ENCODE measurements at places on chromosomes 6 and 20.

DNA sequence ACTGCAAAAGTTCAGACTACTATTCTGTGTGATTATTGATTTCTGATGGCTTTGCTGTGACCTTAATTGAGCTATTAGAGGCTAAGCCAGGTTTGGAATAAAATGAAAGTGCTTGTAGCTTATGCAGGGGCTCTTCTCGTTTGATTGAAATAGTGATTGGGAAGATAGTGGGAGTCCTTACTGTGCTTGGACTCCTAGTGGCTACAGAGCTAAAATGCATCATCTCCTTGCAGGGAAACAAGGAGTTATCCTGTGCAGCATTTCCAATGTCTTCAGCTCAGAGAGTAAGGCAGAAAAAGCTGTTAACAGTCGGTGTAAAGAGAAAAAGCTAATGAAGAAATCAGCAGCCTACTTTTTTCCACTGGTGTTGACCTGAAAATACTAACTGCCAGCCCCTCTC is 173.5 kb downstream of the SLC35F1 start:
- H3K27me3 ChIP-seq: no peaks in the 10 kb centered on the region
- H3K4me3 ChIP-seq: no peak overlapping the region
- no peak for DNase-seq
- H3K4me1 ChIP-seq: no peaks in the 10 kb centered on the region

DNA sequence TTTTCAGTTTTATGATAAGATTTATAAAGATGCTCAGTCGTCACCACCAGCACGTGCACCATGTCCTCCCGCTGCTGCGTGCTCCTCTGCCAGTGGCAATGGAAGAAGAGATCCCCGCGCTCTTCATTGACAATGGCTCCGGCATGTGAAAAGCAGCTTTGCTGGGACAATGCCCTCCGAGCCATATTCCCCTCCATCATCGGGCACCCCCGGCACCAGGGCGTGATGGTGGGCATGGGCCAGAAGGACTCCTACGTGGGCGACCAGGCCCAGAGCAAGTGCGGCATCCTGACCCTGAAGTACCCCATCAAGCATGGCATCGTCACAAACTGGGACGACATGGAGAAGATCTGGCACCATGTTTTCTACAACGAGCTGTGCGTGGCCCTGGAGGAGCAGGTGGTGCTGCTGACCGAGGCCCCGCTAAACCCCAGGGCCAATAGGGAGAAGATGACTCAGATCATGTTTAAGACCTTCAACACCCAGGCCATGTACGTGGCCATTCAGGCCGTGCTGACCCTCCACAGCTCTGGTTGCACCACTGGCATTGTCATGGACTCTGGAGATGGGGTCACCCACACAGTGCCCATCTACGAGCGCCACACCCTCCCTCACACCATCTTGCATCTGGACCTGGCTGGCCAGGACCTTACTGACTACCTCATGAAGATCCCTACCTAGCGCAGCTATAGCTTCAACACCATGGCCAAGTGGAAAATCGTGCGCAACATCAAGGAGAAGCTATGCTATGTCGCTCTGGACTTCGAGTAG is 34.3 kb upstream of the ENPP5 start:
- H3K27me3 ChIP-seq: peaks cover 7% of the 10 kb centered on the region
- H3K27ac ChIP-seq: no peak overlapping the region
- H3K36me3 ChIP-seq: no peaks in the 10 kb centered on the region
- DNase-seq: no peak
- H3K4me3 ChIP-seq: no peak overlapping the region
- H3K4me1 ChIP-seq: no peaks in the 10 kb centered on the region

DNA sequence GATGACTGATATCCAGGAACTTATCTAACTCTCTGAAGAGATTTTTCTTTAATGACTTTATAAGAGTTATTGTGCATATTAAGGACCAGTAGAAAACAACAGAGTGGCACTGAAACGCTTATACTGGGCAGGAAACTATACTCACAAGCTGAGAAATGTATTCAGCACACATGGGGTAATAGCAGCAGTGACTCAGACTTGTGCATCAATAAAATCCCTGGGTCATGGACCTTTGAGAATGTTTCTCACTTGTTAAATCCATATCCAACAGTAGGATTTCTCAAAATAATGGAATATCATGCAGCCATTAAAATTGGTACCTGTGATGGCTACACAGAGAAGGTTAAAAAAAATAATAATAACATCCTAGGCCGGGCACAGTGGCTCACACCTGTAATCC is 219.5 kb downstream of the BTBD9 start:
- DNase-seq: no peak
- peaks cover 6% of the 10 kb centered on the region for H3K4me1 ChIP-seq
- no peaks in the 10 kb centered on the region for H3K36me3 ChIP-seq
- no peak overlapping the region for H3K4me3 ChIP-seq
- H3K27me3 ChIP-seq: no peaks in the 10 kb centered on the region

- peaks cover 4% of the 10 kb centered on the region for H3K4me1 ChIP-seq
- H3K36me3 ChIP-seq: no peaks in the 10 kb centered on the region
- H3K4me3 ChIP-seq: no peak overlapping the region
- H3K27me3 ChIP-seq: no peaks in the 10 kb centered on the region
- no peak overlapping the region for H3K27ac ChIP-seq
- no peak for DNase-seq
These were observed 6.7 kb downstream of the APMAP start for GRCh38 chr20:24985802-24986201.

- H3K36me3 ChIP-seq: no peaks in the 10 kb centered on the region
- no peaks in the 10 kb centered on the region for H3K27me3 ChIP-seq
- DNase-seq: no peak
- H3K4me3 ChIP-seq: no peak overlapping the region
- H3K27ac ChIP-seq: no peak overlapping the region
These were observed 97.6 kb downstream of the SCAF8 start for GRCh38 chr6:154830771-154831170.

DNA sequence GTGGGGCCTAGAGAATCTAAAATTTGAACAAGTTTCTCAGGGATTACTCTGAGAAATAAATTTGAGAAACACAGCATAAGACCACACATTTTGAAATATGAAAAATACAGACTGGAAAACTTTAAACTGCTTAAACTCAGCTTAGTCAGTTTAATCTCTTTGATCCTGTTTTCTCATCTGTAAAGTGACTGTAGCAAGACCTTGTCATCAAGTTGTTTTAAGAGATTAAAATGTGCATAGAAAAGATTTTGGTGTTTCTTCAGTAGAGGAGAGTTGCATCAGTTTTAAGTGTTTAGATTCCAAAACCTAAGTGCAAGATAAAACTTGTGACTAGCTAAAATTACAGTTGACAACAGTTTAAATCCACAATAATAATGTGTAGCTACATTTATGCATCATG is 8.1 kb upstream of the BCKDHB start:
- no peak overlapping the region for H3K4me3 ChIP-seq
- no peaks in the 10 kb centered on the region for H3K36me3 ChIP-seq
- H3K4me1 ChIP-seq: no peaks in the 10 kb centered on the region

DNA sequence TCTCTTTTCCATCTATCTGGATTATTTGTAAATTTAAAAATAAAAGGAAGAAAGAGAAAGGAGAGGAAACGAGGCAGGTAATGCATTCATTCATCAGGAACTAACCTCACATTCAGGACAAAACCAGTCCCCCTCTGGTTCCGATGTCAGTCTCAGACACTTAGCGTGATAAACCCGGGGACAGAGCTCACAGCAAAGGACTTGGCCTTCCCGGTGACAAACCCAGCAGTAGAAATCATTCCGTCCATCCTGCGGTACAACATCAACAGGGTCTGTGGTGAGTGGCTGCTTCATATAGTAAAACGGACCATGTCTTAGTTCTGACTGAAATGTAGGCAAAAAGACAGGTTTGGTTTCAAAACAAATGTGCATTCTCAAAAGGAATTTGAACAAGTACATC is 57.9 kb downstream of the ZMYND8 start:
- peaks cover 9% of the 10 kb centered on the region for H3K4me1 ChIP-seq
- no peaks in the 10 kb centered on the region for H3K27me3 ChIP-seq
- DNase-seq: no peak
- H3K36me3 ChIP-seq: no peaks in the 10 kb centered on the region

DNA sequence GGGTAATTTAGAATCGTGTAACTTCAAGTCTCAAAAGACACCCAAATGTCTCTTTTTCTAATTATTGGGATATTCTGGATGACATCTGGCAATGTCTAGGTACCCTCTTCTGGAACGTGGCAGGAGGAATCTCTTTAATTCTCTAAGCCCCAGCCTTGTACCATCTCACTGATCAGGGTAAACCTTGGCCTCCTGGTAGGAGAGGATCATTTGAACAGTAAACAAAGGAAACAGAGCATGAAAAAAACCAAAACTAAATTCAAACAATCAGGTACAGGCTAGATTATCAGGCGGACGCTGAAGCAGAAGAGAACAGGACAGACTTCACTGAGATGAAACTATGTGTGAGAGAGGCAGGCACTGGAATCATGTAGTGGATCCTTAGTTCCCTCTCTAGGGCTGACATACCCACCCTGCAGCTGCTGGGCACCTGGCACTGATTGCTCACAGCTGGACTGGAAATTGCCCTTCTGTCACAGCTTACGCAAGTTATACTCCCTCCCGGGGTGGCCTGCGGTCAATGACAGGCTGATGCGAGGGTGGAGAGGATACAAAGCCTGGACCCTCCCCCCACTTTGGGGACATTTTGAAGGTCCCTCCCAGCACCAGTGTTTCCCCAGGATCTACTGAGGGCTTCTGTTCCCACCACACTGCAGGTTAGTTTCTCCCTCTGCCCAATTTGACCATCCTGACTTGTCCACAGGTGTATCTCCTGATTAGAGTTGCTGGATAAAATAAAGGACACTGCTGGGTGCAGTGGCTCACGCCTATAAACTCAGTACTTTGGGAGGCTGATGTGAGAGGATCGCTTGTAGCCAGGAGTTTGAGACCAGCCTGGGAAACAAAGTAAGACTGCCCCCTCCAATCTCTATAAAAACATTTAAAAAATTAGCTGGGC is 20.6 kb upstream of the ZBTB24 start:
- H3K36me3 ChIP-seq: no peaks in the 10 kb centered on the region
- H3K4me3 ChIP-seq: no peak overlapping the region
- no peaks in the 10 kb centered on the region for H3K4me1 ChIP-seq
- H3K27ac ChIP-seq: no peak overlapping the region
- H3K27me3 ChIP-seq: no peaks in the 10 kb centered on the region
- DNase-seq: no peak

DNA sequence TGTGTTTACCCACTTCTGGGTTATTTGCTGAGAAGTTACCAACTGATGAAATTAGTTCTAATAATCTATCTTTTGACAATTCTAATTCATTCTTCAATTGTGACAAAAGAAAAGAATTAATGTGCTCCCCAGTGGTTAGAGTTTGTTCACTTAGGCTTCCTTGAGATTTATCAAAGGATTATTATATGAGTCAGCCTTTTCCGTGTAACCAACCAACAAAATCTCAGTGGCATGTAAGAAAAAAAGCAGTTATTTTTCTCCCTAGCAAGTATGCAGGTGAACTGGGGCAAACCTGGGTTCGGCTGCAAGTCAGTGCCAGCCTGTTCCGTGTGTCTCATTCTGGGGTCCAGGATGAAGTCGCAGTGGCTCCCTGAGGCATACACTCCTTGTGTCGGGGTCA is 28.8 kb upstream of the HIVEP1 start:
- no peak for DNase-seq
- H3K27ac ChIP-seq: no peak overlapping the region
- no peaks in the 10 kb centered on the region for H3K36me3 ChIP-seq
- H3K4me3 ChIP-seq: no peak overlapping the region

GRCh38 chr6:16740097-16740496 is 21.2 kb downstream of the ATXN1 start:
- H3K4me1 ChIP-seq: peaks cover 30% of the 10 kb centered on the region
- no peaks in the 10 kb centered on the region for H3K27me3 ChIP-seq
- no peaks in the 10 kb centered on the region for H3K36me3 ChIP-seq
- no peak for DNase-seq
- H3K27ac ChIP-seq: no peak overlapping the region

GRCh38 chr6:112215488-112216284 is 38.7 kb downstream of the LAMA4 start:
- no peaks in the 10 kb centered on the region for H3K36me3 ChIP-seq
- no peak overlapping the region for H3K4me3 ChIP-seq
- H3K27ac ChIP-seq: peak overlapping the region; percentile 75
- DNase-seq: no peak
- no peaks in the 10 kb centered on the region for H3K27me3 ChIP-seq
- H3K4me1 ChIP-seq: peaks cover 8% of the 10 kb centered on the region

- H3K27me3 ChIP-seq: no peaks in the 10 kb centered on the region
- peak overlapping the region; percentile 50 for H3K27ac ChIP-seq
- H3K4me3 ChIP-seq: no peak overlapping the region
- no peak for DNase-seq
- no peaks in the 10 kb centered on the region for H3K36me3 ChIP-seq
These were observed 131.0 kb upstream of the DTNBP1 start for GRCh38 chr6:15793826-15794225.

DNA sequence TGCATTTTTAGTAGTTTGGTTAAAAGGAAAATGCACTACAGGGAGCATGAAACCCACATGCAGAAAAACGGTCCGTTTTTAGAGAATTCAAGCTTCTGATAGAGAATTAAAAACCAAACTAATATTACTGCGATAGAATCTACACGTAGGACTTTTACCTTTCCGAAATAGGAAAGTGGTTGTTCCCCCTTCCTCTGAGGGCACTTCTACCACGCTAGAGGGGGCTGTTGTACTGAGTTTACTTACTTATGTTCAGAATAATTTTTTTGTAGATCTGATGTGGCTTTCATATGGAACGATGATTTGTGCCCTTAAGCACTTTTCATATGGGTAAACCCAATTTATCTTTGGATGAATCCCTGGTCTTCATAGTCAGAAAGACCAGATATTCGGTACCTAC is 264.3 kb upstream of the PLN start:
- H3K4me1 ChIP-seq: peaks cover 5% of the 10 kb centered on the region
- no peaks in the 10 kb centered on the region for H3K27me3 ChIP-seq
- peak; percentile 81 for DNase-seq
- H3K27ac ChIP-seq: no peak overlapping the region

GRCh38 chr20:53657279-53657678 is 63.6 kb upstream of the ZNF217 start:
- peak overlapping the region; percentile 21 for H3K27ac ChIP-seq
- no peaks in the 10 kb centered on the region for H3K36me3 ChIP-seq
- no peak for DNase-seq
- H3K4me1 ChIP-seq: peaks cover 44% of the 10 kb centered on the region

Data from hepatocyte (in vitro differentiated cells).